ENCODE measurements at places on chromosomes 2 and 18.

DNA sequence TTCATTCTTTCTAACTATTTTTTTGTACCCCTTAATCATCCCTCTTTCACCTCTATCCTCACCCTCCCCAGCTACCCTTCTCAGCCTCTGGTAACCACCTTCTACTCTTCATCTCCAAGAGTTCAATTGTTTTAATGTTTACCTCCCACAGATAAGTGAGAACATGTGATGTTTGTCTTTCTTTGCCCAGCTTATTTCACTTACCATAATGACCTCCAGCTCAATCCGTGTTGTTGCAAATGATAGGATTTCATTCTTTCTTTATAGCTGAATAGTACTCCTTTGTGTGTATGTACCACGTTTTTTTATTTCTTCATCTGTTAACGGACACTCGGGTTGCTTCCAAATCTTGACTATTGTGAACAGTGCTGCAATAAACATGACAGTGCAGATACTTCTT, 22.1 kb upstream of the TMEM37 start:
- DNase-seq: no peak

DNA sequence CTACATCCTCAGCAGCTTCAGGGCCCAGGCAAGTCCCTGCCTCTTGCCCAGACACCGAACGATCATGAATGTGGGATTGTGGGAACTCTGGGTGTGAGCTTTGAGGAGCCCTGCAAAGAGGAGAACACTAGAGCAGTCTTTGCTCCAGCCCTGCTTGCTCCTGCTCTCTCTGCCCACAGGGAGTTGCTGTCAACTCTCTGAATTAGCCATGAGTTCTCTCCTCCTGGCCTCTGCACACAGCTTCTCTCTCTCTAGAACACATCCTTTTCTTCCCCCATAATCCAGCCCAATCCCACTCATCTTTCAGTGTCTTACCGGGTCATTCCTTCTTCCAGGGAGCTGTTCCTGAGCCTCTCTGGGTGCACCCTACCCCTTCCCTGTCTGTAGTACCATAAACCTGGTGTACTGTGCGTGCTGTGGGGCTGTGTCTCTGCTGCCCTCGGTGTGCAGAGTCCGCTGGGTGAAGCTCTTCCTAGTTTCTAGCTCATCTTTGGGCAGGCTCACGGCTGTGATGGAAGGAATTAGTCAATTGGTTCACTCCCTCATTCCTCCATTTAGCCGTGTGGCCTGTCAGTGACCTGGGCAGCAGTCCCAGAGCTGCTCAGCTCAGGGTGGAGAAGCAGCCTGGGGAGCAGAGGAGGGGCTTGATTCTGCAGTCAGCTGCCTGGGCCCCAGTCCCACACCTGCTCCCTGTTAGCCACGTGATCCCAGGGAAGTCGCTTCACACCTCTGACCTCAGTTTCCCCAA, 132.9 kb upstream of the HDAC4 start:
- no peak for DNase-seq

GRCh38 chr2:121405233-121405632, 120.2 kb upstream of the TFCP2L1 start:
- DNase-seq: no peak

DNA sequence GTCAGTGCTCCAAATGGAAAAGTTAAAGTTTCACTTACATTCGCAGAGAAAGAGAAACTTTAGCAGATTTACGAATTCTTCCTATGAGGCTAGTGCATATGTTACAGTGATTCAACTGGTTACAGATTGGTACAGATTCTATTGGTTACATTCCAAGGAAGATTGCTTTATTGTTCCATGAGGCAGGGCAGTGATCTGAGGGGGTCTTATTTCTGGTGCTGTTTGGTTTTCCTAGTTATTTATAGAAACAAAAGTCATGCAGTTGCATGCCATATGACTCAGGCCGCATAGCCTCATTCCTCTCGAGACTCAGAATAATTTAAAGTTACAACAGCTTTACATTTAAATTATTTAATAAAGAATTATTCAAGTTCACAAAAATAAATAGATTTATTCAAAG, 385.4 kb upstream of the SYT4 start:
- no peak for DNase-seq

Data from activated CD4-positive, alpha-beta T cell treated with anti-CD3 and anti-CD28 coated beads, Interleukin-2, Interleukin-4, amounts not matched to agents 100 ng/mL and 50 ng/mL, durations not matched to agents 16 hours and 8 hours (primary cell).